MCF 10A (cell line): ENCODE measurements at places on chromosomes 7 and 10. TPM values are rescaled to one million over a fixed set of nuclear protein-coding genes. Genes with fewer than 3 reads are reported as not detected.

Gene SDK1
- 1.5 and 3.3 TPM in 2 replicates for total RNA-seq

Gene SPDYE11
- not detected in 2 replicates for total RNA-seq

Gene PLA2G12B
- total RNA-seq, result not detected in 2 replicates

Gene LRRN3
- total RNA-seq, result not detected in 2 replicates

Gene TMEM176B
- 0.42 TPM in 1 of 2 replicates, not detected in the other for total RNA-seq

Gene CALML3
- 0.25 and 0.75 TPM in 2 replicates for total RNA-seq

Gene PPIF
- total RNA-seq, result 76.5 and 76.9 TPM in 2 replicates

Gene NPSR1
- total RNA-seq, result not detected in 2 replicates

Gene HNRNPH3
- 216 and 285 TPM in 2 replicates for total RNA-seq

Gene EPHA1
- 0.89 and 1.2 TPM in 2 replicates for total RNA-seq

Gene NUTM2D
- total RNA-seq, result 2.0 and 2.3 TPM in 2 replicates

Gene CTTNBP2
- total RNA-seq, result 0.17 and 0.98 TPM in 2 replicates

Gene SNX10
- 7.1 and 8.0 TPM in 2 replicates for total RNA-seq

Gene IL6
- 13.8 and 22.0 TPM in 2 replicates for total RNA-seq

Gene PON1
- not detected in 2 replicates for total RNA-seq

Gene IGF2BP3
- 27.0 and 29.8 TPM in 2 replicates for total RNA-seq

Gene VWC2
- not detected in 2 replicates for total RNA-seq

Gene PDK4
- total RNA-seq, result 1.2 and 1.3 TPM in 2 replicates

Gene IDI2
- not detected in 2 replicates for total RNA-seq

Gene NME8
- total RNA-seq, result 1.1 and 1.5 TPM in 2 replicates

Gene AOAH
- not detected in 2 replicates for total RNA-seq

Gene FAM180A
- 0.17 TPM in 1 of 2 replicates, not detected in the other for total RNA-seq

Gene PIK3CG
- not detected in 2 replicates for total RNA-seq

Gene SH2B2
- 1.4 and 2.4 TPM in 2 replicates for total RNA-seq

Gene GPR15LG
- not detected in 2 replicates for total RNA-seq

Gene HHEX
- 0.19 and 0.54 TPM in 2 replicates for total RNA-seq

Gene HABP2
- not detected in 2 replicates for total RNA-seq

Gene AKR1E2
- 0.29 TPM in 1 of 2 replicates, not detected in the other for total RNA-seq

Gene PAPOLB
- total RNA-seq, result not detected in 2 replicates

Gene CNPY1
- not detected in 2 replicates for total RNA-seq

Gene EGFR
- total RNA-seq, result 371 and 448 TPM in 2 replicates

Gene CALCR
- total RNA-seq, result not detected in 2 replicates

Gene AEBP1
- total RNA-seq, result not detected in 2 replicates

Gene CCSER2
- total RNA-seq, result 62.2 and 70.0 TPM in 2 replicates

Gene PRSS2
- total RNA-seq, result not detected in 2 replicates

Gene PILRB
- total RNA-seq, result 39.8 and 56.2 TPM in 2 replicates

Gene PLXDC2
- 10.6 and 23.3 TPM in 2 replicates for total RNA-seq

Gene MPP7
- total RNA-seq, result 4.1 and 5.4 TPM in 2 replicates

Gene STRIP2
- 6.3 and 18.3 TPM in 2 replicates for total RNA-seq

Gene SPDYE1
- not detected in 2 replicates for total RNA-seq

Gene ASIC3
- total RNA-seq, result 3.9 and 8.8 TPM in 2 replicates

Gene FGL2
- total RNA-seq, result not detected in 2 replicates

Gene PAPSS2
- total RNA-seq, result 1.0 and 1.4 TPM in 2 replicates

Gene C10orf67
- total RNA-seq, result 0.15 and 0.21 TPM in 2 replicates

Gene ABCC2
- 6.3 and 7.4 TPM in 2 replicates for total RNA-seq

Gene HEPACAM2
- not detected in 2 replicates for total RNA-seq

Gene LLCFC1
- not detected in 2 replicates for total RNA-seq
